Suppressor macrophage (primary cell): ENCODE measurements at places on chromosomes 6 and 20.

- no peak for DNase-seq
Measured at GRCh38 chr6:56328728-56329090, 81.3 kb upstream of the COL21A1 start.

DNA sequence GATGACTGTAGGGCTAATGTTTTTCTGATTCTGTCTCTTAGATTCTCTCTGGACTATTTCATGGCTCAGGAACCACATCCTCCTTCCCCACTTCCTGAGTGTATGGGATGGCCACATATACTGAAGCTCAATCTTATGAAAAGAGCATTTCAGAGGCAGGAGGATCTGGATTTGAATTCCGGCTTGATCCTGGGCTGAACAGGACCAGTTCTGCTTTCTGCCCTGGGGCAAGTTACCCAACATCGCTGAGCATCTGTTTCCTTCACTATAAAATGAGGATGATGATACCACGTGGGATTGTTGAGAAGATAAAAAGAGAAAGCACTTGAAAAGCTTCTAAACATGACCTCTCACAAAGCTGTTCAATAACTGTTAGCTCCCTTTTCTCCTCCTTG, 168.4 kb upstream of the TNFAIP3 start:
- DNase-seq, result peak; percentile 92

DNA sequence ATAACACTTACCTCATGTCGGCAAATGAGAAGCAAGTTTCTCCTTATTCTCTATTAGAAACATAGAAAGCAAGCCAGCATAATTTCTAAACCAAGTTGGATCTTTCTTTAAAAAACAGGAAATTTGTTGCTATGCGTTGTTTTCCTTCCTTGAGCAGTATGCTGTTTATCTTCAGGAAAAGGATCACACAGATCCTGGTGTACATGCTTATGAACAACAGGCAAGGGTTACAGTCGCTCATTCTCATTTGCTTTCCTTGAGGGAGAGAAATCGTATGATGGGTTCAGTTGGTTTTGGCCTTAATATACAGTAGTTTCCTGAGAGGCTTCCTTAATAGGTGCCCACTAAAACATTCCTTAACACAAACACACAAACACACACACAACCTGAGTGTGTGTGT, 118.8 kb downstream of the FYN start:
- DNase-seq, result no peak

GRCh38 chr6:56766806-56767178, 124.1 kb upstream of the DST start:
- DNase-seq, result no peak

DNA sequence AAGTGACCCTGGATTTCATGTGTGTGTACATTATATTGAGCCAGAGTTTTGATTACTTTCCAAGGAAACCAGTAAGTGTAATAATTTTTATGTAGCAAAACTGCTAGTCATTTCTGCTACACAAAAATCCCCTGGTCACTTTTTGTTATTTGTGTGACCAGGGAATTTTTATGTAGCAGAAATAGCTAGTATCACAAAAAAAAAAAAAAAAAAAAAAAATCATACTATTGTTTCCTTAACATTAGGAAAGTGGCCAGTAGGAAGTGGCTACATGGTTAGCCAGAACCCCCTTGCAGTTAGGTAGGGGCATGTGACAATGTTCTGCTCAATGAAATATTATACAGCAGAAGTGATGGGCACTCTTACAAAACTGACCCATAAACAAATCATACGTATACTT, 434.0 kb upstream of the BTBD3 start:
- DNase-seq, result no peak

GRCh38 chr6:53312355-53312754, 36.4 kb downstream of the ELOVL5 start:
- no peak for DNase-seq

DNA sequence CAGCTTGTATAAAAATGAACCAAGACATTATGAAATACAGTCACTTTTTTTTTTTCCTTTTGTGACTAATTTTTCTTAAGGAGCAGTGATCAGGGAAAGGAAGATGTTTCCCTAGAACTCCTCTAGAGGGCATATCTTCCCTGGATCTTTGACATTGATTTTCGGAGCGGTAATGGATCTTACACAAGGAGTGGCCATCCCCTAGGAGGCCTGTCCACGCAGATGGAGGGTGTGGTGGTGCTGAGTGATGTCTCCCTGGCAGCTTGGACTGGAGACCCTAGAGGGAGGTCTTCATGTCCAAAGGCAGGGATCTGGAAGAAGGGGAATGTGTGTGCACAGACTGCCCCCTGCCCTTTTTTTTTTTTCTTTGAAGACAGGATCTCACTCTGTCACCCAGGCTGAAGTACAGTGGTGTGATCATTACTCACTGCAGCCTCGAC, 7.0 kb upstream of the KIFC1 start:
- peak; percentile 20 for DNase-seq

DNA sequence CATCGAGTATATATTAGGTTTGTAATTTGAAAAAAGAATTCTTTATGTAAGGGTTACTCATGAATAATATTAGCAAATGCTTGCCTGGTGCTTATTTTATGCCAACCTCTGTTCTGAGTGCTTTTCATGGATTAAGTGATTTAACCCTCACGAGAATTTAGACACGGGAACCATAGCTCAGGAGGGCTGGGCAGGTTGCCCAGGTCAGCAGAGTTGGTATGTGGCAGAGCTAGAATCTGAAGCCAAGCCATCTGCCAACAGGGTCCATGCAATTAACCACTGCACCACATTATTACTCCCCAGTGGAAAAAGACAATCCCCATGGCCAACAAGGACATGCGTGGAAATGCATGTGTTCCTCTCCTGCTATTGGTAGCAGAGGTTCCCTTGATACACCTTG, 345.6 kb downstream of the CDC5L start:
- no peak for DNase-seq

- peak; percentile 84 for DNase-seq
Measured at GRCh38 chr6:2876210-2877056, 26.7 kb downstream of the SERPINB9 start.

DNA sequence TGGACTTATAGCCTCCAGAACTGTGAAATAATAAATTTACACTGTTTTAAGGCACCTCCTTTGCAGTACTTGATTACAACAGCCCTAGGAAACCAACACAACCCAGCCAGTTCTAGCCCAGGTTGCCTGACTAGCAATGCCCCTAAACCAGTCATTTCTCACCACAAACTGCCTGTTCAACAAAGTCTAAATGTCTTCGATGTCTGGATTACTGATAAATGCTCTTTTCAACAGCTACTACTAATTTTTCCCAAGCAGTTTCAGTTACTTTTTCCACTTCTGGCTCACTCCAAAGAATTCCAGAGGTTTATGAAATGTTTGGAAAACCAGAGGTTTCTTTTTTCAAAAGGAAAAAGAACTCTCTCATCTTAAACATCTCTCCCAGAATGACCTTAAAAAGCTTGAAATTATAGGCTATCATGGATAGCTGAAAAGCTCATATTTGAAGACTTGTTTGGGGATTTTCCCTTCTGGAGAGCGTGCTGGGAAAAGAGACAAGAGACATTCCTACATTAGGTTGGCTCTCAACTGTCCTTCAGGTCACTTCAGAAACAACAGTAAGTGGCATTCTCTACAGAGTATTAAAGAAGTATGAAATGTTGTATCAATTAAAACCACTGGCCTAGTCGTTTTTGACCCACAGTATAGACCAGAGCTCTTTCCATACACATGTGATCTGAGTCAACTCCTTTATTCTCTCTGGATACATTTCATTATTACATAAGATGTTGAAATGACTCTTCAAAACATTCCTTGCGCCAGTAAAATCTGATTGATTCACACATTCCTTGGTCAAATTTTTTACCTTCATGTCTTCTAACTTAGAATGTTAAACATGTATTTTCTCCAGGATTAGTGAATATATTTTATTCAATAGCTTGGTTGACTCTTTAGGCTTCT, 265.9 kb downstream of the COL12A1 start:
- no peak for DNase-seq

GRCh38 chr6:137175868-137176245, 2.4 kb upstream of the IL22RA2 start:
- DNase-seq, result no peak

DNA sequence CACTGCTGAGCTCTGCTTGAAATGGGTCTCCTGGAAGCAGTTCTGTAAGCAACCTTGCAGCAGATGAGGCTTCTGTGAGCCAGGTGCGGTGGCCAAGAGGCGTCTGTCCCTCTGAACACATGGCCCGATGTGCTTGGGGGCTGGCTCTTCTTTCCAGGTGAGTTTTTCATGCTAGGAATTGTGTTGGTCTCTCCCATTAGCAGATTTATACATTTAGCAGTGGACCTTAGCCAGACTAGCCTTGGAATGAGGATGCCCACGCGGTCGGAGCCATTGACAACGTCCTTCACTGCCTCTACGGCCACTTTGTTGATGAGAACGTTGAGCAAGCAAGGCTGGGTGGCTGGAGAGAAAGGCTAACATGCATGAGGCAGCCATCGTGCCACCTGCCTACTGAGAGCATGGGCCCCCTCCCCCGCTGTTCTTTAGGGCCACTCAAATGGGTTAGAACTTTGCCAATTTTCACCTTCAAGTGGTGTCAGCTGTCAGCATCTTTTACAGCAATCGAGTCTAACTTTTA, 33.5 kb downstream of the ERMARD start:
- DNase-seq, result no peak

DNA sequence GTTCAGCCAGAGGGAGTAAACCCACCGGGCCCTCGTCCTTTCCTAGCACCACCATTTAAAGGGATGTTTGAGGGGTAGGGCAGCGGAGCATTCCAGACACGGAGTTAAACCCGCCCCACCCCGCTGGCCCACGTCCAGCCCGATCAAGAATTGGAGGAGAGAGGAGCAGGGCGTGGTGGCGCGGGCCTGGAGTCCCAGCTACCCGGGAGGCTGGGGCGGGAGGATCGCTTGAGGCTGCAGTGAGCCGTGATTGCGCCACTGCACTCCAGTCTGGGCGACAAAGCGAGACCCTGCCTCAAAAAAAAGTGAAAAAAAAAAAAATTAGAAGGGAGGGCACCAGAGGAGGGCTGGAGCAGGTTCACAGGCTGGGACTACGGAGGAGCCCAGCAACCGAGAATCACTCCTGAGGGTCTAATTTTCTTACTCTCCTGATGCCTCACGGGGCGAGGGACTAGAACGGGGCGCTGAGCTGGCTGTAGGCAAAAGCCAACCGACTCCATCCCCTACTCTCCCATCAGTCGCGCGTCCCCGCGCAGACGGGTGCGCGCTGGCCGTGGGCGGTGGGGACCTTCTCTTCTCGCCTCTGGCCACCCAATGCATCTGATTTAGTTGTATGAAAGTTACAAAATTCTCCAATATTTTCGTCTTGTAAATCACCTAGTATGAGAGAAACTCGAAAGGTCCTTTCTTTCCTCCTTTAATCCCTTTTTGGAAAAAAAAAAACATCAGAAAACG, 6.1 kb upstream of the HSPA1B start:
- DNase-seq, result peak; percentile 86

GRCh38 chr20:51678026-51678697, 90.0 kb downstream of the ATP9A start:
- DNase-seq, result no peak

DNA sequence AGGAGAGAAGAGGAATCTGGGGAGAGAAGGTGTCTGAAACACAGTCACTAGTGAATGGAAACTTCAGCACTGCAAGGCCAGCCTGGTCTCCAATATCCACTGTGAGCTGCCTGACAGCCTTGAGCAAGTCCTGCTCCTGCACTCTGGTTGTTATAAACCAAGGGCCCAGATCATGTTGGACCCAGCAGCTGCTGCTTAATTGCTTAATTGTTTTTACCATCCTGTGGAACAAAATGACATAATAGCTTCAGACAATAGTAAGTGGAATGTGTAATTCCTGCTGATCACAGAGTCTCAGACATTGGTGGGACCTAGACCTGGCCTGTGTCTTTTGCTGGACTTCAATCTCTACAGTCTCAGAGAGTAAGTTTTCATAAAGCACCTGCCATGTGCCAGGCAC, 833.7 kb downstream of the TFAP2A start:
- DNase-seq, result no peak

- DNase-seq, result no peak
Measured at GRCh38 chr6:156905801-156906200, 128.6 kb downstream of the ARID1B start.

DNA sequence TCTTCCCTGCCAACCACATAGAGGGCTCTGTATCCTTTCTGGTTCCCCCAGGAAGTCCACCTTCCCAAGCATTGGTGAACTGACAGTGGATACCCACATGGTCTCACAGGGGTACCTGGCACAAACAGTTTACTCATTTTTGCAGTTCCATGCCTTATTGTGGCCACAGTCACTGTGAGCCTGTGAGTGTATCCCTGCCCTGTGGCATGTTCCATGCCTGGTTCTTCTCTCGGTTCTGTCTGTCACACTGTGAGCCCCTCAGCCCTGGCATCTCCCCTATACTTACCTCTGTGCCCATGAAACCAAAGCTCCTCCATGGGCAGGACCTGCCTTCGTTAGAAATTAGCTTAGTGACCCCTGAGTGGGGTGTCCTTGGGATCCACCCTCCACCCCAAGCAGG, 107.8 kb downstream of the TOX2 start:
- no peak for DNase-seq

DNA sequence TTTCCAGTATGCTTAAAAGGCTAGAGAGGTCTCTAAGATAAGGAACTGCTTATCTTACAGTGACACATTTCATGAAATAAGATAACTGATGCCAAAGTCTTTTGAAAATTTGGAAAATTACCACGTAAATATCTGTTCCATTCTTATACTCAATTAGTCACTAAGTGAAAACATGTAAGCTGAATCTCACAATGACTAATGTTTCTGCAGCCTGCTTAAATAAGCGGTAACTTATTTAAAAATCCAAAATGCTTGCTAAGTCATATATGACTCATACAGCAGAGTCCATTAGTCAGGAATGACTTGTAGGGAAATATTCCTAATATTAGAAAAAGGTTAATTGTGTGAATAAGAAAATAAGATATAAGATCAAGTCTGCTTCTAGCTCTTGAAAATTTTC, 27.8 kb upstream of the LGSN start:
- peak; percentile 50 for DNase-seq

DNA sequence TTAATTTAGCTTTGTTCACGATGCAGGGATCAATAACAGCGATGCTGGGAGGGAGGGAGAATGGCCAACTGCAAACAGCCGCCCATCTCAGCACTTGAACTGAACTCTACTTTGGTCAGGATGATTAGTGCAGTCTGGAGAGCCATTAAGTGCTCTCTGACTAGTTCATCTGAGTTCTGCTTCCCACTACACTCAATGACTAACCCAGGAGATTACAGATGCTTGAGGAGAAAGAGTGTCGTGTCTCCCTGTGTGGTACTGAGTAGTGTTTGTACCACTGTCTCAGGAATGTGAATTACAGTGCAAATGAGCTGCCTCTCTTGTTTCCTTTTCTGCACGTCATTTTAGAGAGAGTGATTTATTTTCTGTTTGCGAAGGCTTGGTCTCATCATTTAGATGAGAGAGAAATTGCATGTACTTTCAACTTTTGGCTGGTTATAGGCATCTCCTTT, 23.5 kb downstream of the CARMIL1 start:
- DNase-seq, result peak; percentile 63

GRCh38 chr6:134178161-134179044, 126.0 kb upstream of the SLC2A12 start:
- peak; percentile 96 for DNase-seq
